ENCODE measurements at places on chromosomes 7 and 10.
A peak's percentile ranks its signal among the peaks of the same experiment; 100 is the strongest.

GRCh38 chr10:112663234-112664125 lies 216.5 kb downstream of the VTI1A start:
- peak; percentile 78 for DNase-seq

- DNase-seq, result peak; percentile 86
These were observed 65.0 kb downstream of the VWA2 start for GRCh38 chr10:114304017-114304570.

DNA sequence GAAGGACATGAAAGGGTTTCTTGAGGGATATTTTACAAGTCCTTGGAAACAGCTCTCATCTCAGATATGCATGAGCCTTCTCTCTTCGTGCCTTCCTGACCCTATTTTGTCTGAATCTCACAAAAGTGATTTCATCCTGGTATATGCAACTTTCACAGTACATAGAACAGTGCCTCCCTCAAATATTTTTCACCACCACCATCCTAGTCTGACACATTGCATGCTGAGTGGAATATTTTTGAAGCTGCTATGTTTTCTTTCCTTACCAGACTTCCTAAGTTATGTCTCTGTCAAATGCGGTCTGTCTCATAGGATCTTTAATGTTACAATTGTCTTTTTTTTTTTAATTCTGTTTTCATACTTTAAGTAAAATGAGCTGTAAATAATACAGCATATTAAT lies 673.3 kb upstream of the LRRN3 start:
- DNase-seq, result peak; percentile 29

DNA sequence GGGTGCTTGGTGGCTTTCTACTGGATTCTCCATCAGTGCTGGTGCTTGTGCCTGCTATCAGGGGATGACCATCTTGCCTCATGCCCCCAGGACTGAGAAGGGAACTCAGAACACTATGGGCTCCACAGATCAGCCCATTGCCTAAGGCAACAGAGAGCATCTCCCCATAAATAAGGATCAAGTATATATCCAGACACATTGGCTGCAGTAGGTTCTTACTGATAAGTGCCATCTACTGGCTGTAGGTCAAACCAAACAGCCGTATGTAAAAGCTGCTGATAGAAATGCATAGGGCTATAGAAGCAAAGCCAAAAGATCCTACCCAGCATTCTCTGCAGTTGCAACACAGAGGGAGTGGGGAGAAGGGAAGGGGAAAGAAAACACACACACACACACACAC lies 153.7 kb downstream of the CDK14 start:
- peak; percentile 54 for DNase-seq

GRCh38 chr7:112707655-112708054 lies 82.5 kb downstream of the TMEM168 start:
- no peak for DNase-seq

DNA sequence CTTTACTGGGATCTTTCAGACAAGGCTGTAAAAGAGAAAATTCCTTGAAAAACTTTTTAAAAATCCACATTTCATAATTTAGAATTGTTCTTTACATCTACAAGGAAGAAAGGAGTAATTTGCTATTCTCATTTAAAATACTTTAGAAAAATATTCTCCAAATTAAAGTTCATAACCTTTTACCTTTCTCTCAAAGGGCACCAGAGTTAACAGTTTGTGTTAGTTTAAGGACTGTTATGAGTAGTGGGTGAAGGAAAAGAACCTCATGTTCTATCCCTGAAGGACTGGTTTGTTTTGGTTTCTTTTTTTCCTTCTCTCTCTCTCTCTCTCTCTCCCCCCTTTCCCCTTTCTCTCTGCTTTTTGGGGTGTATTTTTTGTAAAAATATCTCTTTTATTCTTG lies 4.1 kb downstream of the AGMO start:
- DNase-seq, result no peak

GRCh38 chr10:3866332-3866731 lies 81.3 kb upstream of the KLF6 start:
- no peak for DNase-seq

- DNase-seq, result no peak
These were observed 925.2 kb upstream of the GHITM start for GRCh38 chr10:83214136-83214535.

DNA sequence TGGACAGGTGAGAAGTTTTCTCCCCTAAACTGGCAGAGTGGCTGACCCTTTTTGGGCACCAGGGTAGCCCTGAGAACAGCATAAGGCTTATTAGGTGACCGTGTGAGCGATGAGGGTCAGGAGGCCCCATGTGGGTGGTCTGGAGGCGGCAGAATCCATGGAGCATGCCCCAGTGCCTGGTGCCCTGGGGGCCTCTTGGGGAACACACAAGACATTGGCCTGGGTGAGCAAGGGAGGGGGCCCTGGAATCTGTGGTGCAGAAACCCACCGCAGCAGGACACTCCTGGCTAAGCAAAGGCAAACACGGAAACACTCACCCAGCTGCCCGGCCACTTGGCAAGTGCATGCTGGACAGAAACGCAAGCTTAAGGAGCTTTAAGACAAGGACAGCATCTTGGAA lies 29.5 kb downstream of the YKT6 start:
- DNase-seq, result no peak

DNA sequence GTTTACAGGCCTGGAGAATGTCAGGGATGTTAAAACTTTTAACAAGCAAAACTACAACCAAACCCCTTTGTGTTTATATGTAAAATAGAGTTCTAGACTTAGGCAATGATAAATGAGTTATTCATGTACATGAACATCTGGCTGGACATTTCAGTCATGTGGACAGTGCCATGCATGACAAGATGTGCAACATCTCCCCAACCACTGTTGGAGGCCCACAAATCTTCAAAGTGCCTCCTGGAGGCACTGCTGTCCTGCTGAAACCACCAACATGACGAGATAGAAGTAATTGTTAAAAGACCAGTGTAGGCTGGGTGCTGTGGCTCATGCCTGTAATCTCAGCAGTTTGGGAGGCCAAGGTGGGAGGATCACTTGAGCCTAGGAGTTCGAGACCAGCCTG lies 18.4 kb downstream of the PPIA start:
- no peak for DNase-seq

- DNase-seq, result peak; percentile 57
These were observed 61.4 kb upstream of the ASAH2 start for GRCh38 chr10:50312464-50313437.

GRCh38 chr10:28743576-28743975 lies 66.3 kb downstream of the BAMBI start:
- DNase-seq, result no peak

- no peak for DNase-seq
These were observed 92.4 kb downstream of the TPST1 start for GRCh38 chr7:66297579-66297978.

- no peak for DNase-seq
These were observed 22.2 kb upstream of the SRGN start for GRCh38 chr10:69065406-69066361.

GRCh38 chr10:23918839-23919238 lies 290.1 kb upstream of the KIAA1217 start:
- DNase-seq, result no peak

GRCh38 chr10:62655337-62655994 lies 149.1 kb upstream of the ADO start:
- DNase-seq, result no peak

- peak; percentile 59 for DNase-seq
These were observed 33.1 kb downstream of the SMC3 start for GRCh38 chr10:110600487-110601101.

DNA sequence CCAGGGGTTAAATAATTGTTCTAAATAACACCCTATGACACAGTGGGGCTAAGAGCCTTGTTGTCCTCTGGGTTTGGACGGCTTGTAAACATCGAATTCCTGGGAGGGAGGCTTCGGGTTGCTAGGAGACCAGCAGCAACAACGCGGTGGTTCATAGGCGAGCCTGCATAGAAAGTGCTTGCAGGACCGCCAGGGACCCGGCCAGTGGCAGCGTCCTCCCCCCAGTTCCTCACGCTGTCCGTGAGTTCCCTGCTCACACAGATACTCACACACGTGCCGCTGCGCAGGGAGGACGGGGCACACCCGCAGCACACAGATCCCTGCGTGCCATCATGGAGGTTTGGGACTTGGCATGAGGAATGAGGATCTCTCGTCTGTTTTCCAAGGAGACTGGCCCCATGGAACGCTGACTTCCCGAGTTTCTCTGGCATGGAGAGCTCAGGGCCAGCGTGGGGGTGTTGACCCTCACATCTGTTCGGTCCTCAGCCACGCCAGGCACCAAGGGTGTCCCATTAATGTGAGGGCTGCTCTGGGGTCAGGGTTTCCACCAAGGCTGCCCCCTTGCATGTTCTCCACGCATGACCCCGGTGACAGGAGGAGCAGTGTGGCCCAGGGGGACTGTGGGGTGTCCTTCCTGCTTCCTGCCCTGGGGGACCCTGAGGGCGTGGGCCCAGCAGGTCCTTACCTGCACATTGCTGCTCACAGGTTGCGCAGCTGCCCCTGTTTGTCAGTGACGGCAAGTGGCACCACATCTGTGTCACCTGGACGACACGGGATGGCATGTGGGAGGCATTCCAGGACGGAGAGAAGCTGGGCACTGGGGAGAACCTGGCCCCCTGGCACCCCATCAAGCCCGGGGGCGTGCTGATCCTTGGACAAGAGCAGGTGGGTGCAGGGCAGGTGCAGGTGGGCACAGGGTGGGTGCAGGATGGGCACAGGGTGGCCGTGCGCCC lies 9.7 kb downstream of the NPTX2 start:
- DNase-seq, result no peak

DNA sequence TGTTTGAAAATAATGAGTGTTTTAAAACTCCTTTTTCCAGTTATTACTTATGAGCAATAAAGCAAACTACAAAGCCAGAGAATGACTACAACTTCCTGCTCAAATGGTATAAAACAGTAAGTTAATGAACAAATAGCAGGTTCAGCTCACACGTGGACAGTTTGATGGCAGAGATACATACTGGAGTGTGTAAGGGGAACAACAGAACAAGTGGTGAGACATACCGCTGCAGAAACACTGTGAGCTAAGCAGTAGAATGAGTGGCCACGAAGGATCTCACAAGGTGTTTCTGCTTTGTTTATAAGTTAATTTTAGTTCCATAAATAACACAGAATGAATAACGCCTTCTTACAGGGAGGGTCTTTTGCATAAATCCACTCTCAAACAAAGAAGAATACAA lies 3.0 kb upstream of the MKX start:
- DNase-seq, result no peak

DNA sequence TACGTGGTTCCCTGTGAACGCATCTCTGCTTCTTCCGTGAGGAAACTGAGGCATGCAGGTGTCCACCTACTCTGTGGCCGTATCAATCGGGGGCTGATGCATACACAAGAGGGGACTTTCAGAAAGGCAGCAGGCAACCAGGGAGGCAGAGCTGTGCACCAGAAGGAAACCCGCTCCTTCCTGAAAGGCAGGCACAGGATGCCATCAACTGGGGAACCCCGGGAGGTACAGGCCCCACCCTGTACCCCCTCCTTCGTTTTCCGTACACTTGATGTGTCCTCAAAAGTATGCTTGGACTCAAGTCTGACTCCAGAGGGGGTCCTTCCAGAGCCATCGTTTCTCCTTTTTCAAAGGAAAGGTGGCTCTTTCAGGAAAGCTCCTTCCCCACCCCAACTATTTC lies 59.5 kb downstream of the ASB13 start:
- no peak for DNase-seq

DNA sequence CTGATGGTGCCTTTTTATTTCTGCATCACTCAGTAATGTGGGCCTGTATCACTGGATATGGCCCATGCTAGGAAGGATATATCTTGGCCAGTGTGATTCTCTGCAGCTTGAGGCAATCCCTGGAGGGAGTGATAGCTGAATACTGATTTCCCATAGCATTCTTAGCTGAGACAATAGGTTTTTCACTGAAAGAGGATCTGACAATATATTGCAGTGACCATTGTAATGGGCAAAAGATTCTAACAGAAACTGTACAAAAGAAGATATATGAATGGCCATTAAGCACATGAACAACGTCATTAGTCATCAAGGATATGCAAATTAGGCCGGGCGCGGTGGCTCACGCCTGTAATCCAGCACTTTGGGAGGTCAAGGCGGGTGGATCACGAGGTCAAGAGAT lies 117.8 kb downstream of the KAT6B start:
- no peak for DNase-seq

DNA sequence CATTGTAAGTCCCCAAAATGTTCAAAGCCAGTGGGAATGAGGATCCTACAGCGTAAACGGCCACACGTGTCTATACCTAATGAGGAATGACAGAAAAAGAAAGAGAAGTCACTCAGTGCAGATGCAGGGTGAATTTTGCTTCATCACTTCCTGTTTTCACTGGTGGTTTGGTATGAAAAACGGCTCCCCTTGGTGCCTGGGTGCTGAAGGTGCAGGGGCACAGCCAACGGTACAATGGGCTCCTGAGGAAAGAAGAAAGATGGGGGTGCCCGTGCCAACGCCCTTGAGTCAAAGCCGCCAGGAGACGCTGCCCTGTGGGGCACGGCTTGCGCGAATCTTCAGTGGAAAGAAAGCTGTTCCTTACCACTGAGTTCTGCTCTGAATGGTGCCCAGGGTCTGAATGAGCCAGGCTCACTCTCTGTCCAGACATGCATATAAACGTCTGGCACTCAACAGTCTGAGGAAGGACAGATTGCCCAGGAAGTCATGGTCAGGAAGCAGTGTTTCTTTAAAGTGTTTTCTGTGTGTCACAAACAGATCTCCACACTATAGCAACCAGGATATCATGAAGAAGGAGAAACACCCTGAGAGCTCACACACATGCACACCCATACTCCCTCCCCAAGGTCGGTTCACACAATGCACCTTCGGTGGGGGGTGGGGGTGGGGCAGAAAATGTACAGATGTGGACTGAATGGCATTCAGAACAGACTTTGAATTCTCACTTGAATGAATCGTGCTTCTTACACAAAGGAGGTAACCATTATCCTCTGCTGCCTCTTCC lies 105.8 kb downstream of the ELMO1 start:
- no peak for DNase-seq

- DNase-seq, result no peak
These were observed 21.6 kb upstream of the ATE1 start for GRCh38 chr10:121949451-121949850.

DNA sequence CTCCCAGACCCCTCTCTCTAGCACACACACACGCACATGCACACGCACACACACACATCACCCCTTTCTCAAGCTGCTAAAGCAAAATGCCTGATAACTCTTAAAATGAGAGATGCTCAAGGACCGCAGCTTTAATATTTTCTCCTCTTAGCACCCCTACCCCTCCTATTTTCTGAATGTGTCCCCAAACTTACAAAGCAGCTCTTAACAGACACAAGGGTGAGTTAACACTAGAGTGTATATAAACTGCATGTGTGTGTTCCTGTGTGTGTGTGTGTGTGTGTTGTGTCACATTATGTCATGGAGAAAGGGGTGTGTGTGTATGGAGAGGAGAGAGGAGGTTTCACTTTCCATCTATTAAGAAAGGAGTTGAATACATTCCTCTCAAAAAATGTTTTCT lies 1.3 kb downstream of the PTN start:
- DNase-seq, result no peak

GRCh38 chr10:28808693-28809092 lies 131.4 kb downstream of the BAMBI start:
- DNase-seq, result no peak

- DNase-seq, result no peak
These were observed 128.2 kb upstream of the CHST15 start for GRCh38 chr10:124221356-124222317.

- DNase-seq, result no peak
These were observed 286.9 kb upstream of the VSTM2A start for GRCh38 chr7:54255242-54255641.

GRCh38 chr7:15327001-15327400 lies 234.8 kb downstream of the AGMO start:
- no peak for DNase-seq

GRCh38 chr7:32477649-32477980 lies 12.6 kb downstream of the LSM5 start:
- DNase-seq, result no peak
